D341Med (cell line): ENCODE measurements at places on chromosomes 11 and 22.

DNA sequence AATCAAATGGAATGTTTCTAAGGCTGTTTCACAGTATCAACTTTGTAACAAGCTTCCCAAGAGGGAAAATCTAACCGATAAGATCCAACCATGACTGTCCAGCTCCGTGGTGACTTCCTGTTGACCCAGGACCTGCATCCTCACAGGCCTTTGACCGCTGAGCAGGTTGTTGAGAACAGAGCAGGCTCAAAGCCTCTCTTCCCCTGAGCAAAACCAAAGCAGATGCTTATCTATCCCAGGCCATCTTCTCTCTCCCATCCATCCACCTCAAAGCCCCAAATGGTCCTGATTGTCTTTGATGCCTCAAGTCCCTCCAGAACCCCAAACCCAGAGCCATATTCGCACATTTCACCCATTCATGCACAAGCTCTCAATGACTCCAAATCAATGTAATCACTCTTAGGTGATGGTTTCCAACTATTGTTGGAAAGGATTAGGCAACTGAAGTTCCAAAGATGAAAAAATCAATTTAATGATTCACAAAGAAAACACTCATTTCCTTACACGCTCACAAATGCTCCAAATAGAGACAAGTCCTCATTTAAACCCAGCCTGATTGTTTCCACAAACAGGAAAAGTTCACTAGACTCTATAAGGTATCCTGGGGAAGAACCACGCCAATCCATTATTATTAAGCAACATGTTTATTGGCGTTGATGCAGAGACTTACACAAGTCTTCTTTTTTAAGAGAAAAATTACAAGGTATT, 48.7 kb downstream of the C11orf58 start:
- no peak for DNase-seq

- DNase-seq = no peak
Measured at GRCh38 chr11:15557457-15558230, 442.9 kb downstream of the INSC start.

DNA sequence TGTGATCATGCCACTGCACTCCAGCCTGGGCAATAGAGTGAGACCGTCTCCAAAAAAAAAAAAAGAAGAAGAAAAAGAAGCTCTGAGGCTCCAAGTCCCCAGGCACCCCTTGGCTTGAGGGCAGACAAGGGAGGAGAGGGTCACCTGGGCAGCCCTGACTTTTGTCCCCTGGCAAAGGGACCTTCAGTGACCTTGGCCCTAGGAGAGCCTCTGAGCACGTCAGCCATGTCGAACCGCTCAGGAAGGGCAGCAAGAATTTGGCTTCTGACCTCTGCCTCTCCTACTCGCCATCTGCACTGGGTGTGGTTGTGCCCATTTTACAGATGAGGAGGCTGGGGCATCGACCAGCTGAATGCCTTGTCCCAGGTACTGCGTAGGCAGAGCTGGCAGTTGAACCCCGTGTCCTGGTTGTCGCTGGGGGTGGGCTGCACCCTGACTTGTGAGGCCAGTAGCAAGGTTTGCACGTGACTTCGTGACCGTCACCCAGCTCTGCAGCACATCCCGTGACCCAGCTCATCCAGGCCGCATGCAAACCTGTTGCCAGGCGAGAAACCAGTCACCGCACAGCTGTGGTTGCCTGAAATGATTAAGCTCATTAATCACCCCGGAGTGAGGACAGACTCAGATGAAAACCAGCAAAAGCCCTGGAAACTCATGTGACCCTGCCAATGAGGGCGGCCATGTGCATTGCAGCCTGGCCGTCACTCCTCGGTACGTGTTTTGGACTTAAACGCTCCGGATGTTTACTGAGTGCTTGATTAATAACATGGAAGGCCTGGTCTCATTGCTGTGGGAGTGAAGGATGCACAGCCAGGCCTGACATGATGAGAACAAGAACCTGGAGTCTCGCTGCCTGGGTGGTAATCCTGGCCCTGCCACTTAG, 47.7 kb upstream of the PPP6R3 start:
- no peak for DNase-seq

GRCh38 chr11:122937983-122938382, 43.7 kb downstream of the BSX start:
- DNase-seq = no peak

- DNase-seq = no peak
Measured at GRCh38 chr11:45322891-45323600, 36.9 kb upstream of the SYT13 start.

DNA sequence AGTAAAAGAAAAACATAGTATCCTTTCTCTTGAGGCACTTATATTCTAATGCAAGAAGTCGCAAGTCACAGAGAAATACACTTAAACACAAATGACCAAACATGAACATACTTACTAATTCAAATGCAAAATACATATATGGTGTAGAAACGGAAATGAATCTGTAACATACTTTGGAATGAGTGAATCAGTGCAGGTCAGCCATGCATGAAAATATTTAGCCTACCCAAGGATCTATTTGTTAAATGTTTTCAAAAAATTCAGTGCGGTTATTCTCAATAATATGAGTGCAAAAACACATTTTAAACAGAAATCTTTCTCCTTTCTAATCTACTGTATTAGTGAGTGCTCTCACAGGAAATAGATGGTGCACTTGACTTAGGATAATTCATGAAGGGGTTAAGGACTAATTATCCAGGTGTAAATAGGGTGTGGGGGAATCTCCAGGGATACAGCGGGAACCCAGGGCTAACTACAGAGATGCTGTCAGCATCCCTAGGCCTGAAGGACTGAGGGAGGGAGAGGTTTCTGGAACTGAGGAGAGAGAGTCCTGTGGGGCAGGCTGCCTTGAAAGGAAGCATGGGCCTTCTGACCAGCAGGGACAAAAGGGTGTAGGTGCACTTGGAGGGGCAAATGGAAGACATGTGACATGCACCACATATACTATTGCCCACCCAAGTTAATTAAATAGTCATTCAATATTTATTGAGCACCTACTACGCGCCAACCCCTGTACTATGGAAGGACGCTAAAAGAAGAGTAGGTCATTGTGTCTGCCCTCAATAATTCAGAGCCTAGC, 139.2 kb downstream of the MAML2 start:
- no peak for DNase-seq

DNA sequence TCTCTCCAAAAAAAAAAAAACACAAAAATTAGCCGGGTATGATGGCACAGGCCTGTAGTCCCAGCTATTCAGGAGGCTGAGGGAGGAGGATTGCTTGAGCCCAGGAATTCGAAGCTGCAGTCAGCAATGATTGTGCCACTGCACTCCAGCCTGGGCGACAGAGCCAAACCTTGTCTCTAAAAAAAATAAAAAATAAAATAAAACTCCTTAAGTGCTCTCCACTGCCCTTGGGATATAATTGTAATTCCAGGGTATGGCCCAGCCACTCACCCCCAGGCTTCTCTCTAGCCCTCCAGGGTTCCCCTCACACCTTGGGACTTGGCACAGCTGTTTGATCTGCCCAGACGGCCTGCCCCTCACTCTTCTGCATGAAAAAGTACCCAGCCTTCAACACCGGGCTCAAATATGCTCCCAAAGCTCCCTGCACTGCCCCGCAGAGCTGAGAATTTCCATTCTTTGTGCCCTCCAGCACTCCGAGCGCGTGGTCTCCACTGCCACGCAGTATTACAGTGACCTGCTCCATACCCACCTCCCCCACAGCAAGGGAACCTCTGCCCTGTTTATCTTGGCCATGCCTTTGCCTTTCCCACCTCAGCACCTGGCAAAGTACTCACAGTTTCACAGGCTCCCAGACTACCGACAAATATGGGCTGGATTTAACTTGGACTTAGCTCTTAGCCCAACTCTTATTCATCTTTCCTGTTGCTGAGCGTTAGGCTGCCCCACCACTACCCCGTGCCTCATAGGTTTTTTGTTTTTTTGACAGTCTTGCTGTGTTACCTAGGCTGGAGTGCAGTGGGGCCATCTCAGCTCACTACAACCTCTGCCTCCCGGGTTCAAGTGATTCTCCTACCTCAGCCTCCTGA, 7.6 kb upstream of the FTH1 start:
- DNase-seq = peak; percentile 10

DNA sequence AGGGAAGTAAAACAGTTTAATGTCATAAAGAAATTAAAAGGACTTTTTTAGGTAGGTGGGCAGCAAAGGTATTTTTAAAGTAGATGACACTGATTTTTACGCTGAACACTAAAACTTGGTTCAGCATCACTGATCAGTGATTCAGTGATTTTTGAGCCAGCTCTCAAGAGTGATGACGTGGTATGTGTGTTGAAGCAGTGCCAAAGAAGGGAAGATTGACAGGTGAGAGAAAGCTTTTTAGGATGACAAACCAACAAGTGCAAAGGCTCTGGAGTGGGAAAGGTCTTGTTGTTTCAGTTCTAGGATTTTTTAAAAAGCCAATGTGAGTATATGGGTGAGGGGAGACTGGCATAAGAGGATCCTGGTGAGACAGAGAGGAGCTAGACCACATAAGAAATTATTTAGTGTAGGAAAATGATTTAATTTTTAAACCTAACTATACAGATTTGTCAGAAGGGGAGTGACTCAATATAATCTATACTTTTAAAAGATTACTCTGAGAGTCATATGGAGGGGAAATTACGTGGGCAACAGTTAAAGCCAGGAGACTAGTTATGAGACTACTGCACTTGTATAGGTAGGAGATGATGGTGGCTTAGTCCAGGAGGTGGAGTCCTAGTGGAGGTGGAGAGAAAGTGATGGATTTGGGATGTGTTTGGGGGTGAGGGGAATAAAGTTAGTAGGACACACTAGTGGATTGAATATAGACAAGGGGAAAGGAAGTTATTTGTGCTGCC, 17.6 kb upstream of the CALCB start:
- DNase-seq = no peak

DNA sequence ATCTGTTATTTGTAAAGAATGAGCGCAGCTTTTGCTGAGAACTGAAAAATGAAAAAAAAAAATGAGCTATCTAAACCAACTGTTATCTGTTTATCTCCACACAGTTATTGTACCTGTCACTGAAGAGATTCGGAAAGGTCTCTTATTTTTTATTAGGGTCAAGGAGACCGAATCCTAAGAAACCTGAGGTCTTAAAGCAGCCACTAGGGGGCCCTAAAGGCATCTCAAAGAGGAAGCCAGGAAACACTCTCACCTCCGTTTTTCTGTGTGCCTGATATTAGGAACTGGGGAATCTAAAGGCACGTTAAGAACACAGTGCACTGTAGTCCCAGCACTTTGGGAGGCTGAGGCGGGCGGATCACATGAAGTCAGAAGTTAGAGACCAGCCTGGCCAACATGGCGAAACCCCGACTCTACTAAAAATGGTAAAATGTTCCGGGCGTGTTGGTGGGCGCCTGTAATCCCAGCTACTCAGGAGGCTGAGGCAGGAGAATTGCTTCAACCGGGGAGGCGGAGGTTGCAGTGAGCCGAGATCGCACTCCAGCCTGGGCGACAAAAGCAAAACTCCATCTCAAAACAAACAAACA, 3.5 kb upstream of the LARGE1 start:
- peak; percentile 52 for DNase-seq

DNA sequence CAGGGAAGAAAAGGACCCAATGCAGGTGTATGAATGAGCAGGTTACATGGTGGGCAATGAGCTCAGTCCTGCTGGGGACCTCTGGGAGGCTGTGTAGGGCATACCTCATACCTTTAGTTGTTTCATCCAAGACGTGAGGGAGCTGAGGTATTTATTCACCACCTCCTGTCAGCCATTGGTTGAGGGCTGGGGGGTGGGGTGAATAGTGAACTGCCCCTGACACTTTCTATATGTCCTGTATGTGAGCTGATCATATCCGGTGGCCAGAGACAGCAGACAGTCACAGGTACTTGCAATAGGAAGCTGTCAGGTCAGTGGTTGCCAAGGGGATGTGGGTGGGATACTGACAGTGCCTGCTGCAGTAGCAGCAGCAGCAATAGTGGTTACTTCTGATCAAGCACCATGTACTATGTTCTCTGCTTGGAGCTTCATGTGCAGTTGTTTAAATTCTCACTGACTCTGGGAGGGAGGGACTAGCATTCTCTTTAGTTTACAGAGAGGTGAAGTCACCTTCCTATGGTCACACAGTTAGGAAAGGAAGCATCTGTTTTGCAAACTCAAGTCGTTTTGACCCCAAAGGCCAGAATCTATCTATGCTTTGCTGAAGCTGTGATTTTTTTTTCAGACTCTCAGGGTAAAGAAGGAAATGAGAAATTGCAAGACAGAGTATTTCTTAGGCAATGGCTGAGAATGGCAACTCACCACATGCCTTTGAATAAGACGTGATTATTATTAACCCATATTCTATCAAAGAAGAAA, 54.0 kb downstream of the MIAT start:
- DNase-seq = no peak

DNA sequence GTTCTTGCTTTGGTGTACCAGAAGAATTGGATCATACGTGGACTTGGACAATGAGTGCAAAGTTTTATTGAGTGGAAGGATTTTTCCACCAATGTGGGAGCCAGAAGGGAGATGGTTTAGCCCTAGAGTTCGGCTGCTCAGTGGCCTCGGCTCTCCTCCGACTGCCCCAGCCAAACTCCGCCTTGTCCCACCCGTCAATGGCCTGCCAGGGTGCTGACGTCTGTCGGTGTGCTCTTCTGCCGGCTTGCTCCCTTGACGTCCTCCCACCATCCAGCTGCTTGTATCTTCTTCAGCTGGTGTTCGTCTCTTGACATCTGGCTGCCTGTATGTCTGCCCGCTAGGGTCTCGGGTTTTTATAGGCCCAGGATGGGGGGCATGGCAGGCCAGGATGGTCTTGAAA, 154.8 kb downstream of the APOL5 start:
- no peak for DNase-seq

DNA sequence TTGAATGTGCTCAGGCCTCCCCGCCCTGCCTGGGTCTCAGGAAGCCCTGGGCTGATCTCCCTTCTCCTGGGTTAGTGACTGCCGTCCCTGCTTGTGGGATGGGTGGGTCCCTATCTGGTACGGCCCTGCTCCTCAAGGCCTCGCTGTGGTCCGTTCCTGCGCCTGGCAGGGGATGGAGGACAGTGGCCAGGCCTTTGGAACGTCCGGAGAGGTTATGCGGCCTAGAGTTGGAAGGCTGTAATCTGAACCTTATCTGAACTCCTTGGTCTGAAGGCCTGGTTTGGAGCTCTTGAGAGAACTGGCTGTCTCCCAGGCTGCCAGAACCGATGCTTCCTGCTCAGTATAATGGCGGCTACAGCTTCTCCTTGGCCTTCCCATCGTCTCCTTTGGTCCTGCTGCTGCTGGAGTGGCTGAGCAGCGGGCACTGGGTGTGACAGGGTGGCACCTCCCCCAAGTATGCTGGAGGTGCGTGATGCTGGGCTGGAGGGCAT, 72.8 kb downstream of the FLI1 start:
- no peak for DNase-seq

DNA sequence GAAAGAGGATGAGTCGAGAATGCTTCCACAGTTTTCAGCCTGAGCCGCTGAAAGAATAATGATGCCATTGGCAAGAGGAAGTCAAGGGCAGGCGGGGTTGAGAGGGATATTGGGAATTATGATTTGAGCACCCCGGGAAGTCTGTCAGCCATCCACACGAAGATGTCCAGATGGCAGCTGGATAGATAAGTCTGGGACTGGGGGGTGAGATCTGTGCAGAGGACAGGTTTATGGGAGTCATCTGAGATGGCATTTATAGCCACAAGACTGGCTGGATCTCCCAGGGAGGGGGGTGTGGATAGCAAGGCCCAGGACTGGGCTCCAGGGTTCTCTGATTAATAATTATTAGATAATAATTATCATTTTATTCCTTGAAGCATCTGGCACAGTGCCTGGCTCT, 5.1 kb upstream of the STIP1 start:
- peak; percentile 67 for DNase-seq
